IPS DF 6.9 (cell line): ENCODE measurements at places on chromosomes 11 and 22.
A peak's percentile ranks its signal among the peaks of the same experiment; 100 is the strongest.

DNA sequence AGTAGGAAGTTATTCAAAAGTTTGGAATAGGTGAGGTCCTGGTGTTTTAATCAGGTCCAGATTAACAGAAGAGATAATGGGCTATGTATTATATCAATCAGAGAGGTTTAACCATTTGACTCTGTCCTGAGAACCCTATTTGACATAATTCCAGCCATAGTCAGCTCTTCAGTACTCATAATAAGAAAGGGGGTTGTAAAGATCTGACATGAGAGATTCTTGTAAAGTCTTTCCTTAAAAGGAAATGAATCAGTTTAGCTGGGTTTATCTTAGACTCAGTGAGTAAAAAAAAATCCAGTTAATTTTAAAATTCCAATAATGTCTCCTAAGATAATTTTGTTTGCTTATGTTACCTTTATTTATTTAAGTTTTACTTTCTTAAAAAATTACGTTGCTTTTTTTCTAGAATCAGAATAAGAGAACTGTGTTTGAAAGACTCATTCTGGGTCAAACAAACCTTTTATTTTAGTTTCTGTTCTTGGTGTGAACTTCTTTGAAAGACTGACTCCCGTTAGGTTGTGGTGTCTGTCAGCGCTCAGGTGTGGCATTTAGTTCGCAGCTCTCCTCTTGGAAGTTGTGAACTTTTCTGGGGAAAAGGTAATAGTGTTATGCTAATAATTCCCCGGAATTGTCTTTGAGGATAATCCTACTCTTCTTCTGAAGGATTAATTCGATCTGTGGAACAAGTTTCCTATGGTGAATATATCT is 20.5 kb downstream of the NUCB2 start:
- H3K4me1 ChIP-seq, result no peaks in the 10 kb centered on the region
- no peak overlapping the region for H3K27ac ChIP-seq
- H3K27me3 ChIP-seq, result no peaks in the 10 kb centered on the region
- H3K4me3 ChIP-seq, result no peak overlapping the region
- no peak for DNase-seq

DNA sequence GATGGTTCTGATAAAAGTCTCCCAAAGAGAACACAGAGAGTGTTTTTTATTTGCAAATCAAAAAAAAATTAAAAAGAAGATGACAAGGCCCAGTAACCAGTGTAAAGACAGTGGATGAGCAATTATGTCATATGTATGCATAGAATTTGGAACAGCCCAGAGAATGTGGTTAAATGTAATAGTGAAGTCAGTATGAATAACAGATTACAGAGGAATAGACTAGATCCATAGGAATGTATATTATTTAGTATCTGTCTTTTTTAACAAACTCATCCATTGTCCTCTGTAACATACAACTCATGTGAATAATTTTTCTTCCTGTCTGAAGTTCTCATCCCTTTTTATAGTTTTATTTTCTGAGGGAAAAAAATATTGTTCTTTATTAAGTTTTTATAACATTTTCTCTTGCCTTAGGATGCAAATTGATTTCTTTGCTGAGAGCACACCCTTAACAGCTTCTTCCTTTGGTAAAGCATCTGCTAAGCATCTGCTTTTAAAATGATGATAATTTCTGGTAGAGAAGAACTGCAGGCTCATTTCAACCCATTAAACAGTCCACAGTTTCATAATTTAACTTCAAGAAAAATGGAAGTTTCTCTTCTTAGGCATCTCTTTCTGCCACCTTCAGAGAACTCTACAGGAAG is 266.5 kb upstream of the MTNR1B start:
- H3K4me3 ChIP-seq, result no peak overlapping the region
- peaks cover 2% of the 10 kb centered on the region; the same call in 1 of the 2 replicates for H3K36me3 ChIP-seq
- DNase-seq, result no peak
- no peak overlapping the region for H3K27ac ChIP-seq
- no peaks in the 10 kb centered on the region for H3K4me1 ChIP-seq

DNA sequence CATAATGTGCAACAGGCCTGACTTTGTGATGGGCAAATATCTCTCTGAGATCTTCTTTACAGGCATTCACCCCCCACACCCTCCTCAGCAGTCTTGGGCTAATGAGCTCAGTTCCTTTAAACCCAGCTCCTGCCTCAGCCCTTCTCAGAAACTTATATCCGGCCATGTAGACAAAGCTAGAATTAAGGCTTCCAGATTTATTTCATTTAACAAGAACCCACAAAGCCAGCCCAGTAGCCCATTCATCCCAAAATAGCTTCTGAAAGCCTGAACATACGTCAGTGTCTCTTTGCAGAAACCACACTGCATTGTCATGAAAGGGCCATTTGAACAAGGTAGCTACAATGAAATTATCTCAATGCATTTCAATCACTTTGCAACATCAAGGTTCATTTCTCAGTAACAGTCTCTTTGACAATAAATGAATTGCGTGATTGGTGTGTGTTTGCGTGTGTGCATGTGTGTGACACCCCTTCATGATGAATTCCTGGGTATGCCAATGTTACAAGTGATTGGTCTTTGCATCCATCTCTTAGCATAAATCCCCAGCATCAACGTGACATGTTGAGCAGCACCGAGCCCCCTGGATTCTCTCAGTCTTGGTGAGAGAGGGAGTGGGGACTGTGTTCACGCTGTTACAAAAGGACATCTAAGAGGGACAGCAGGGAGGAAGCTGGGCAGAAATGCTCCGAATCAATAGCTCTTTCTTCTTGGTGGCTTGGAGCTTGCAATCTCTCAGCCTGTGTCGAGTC is 299.6 kb downstream of the KIRREL3 start:
- no peak overlapping the region for H3K27ac ChIP-seq
- no peak for DNase-seq
- H3K4me1 ChIP-seq, result no peaks in the 10 kb centered on the region; the same call in 1 of the 2 replicates
- H3K36me3 ChIP-seq, result no peaks in the 10 kb centered on the region
- H3K4me3 ChIP-seq, result no peak overlapping the region
- H3K27me3 ChIP-seq, result no peaks in the 10 kb centered on the region

GRCh38 chr11:94845622-94846021 is 77.5 kb downstream of the AMOTL1 start:
- H3K4me1 ChIP-seq, result no peaks in the 10 kb centered on the region
- no peaks in the 10 kb centered on the region for H3K27me3 ChIP-seq
- no peak overlapping the region for H3K4me3 ChIP-seq
- H3K36me3 ChIP-seq, result no peaks in the 10 kb centered on the region
- DNase-seq, result no peak

GRCh38 chr11:68969386-68969785 is 11.4 kb downstream of the MRGPRD start:
- H3K4me3 ChIP-seq, result no peak overlapping the region
- H3K27ac ChIP-seq, result no peak overlapping the region
- H3K36me3 ChIP-seq, result no peaks in the 10 kb centered on the region
- H3K4me1 ChIP-seq, result no peaks in the 10 kb centered on the region

DNA sequence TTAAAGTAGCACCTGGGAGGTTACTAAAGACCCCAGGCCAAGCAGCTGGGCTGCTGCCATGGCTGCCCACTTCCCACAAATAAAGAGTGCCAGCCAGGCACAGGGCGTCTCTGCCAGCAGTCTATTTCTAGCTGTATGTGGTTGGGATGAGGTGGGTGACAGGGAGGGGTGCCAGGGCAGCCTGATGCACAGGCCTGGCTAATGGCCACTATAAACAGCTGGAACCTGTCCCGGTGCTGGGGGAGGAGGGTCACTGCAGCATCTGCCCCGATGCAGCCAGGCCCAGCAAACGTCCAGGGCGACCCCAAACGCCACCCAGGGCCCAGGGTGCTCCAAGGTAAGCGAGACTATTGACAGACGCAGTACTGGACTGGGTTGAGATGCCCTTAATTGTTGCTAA is 37.4 kb downstream of the SCUBE1 start:
- H3K36me3 ChIP-seq, result no peaks in the 10 kb centered on the region
- H3K4me1 ChIP-seq, result peaks cover 2% of the 10 kb centered on the region; the same call in 1 of the 2 replicates
- no peak for DNase-seq
- no peak overlapping the region for H3K4me3 ChIP-seq

GRCh38 chr11:66070604-66071380 is 720 bp downstream of the PACS1 start:
- no peaks in the 10 kb centered on the region for H3K4me1 ChIP-seq
- H3K27ac ChIP-seq, result no peak overlapping the region
- H3K27me3 ChIP-seq, result no peaks in the 10 kb centered on the region
- peak overlapping the region; percentile 81 for H3K4me3 ChIP-seq

- no peaks in the 10 kb centered on the region for H3K27me3 ChIP-seq
- no peaks in the 10 kb centered on the region for H3K4me1 ChIP-seq
- no peak for DNase-seq
- no peaks in the 10 kb centered on the region for H3K36me3 ChIP-seq
- H3K27ac ChIP-seq, result no peak overlapping the region
Measured at GRCh38 chr11:97451441-97451840, 1061.6 kb downstream of the JRKL start.

DNA sequence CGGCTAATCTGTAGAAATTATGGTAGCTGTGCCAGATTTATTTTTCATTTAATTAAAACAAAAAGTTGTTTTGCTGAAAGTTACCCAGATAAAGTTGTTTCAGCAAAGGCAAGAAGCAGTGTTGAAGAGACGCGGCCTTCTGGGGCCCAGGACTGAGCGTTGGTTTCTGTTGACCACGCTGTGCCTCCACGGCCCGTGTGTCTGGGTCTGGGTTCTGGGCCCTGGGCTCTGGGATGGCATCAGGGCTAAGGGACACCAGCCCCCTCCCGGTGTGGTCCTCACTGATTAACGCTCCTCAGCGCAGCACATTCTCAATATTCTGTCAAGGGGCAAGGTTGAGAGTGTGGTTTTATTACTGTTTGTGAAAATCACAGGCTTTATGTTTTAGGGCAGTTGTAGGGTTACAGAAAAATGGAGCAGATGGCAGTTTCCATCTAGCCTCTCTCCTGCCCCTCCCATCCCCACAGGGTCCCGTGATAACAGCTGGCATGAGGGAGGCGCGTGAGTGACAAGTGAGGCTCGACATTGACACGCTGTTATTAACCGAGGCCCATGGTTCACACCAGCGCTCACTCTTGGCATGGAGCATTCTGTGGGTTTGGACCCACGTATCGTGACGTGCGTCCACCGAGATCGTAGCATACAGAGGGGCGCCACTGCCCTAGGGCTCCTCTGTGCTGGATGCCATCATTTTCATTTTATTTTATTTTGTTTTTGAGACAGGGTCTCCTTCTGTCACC is 1231.4 kb downstream of the BRD1 start:
- no peak overlapping the region for H3K4me3 ChIP-seq
- no peak overlapping the region for H3K27ac ChIP-seq
- no peaks in the 10 kb centered on the region for H3K4me1 ChIP-seq
- H3K27me3 ChIP-seq, result no peaks in the 10 kb centered on the region

DNA sequence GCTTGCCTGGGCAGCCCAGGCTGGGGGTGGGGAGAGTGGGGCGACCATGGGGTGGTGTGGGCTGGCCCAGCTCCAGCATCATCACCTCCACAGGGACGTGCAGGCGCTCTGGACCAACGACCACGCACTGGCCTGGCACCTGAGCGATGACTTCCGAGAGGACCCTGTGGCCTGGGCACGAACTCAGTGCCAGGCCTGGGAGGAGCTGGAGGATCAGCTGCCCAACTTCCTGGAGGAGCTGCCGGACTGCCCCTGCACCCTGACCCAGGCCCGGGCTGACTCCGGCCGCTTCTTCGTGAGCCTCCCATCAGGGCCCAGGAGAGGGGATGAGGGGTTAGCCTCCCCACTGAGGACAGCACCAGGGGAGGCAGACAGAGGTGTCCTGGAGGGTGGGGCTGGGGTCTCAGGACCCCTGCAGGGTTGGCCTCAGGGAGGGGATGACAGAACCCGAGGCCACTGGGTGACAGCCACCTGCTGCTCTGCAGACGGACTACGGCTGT is 3.8 kb downstream of the SUSD2 start:
- DNase-seq, result no peak
- peaks cover 6% of the 10 kb centered on the region for H3K4me1 ChIP-seq
- H3K4me3 ChIP-seq, result no peak overlapping the region
- peaks cover 2% of the 10 kb centered on the region; the same call in 1 of the 2 replicates for H3K36me3 ChIP-seq
- H3K27me3 ChIP-seq, result no peaks in the 10 kb centered on the region

- H3K27me3 ChIP-seq, result no peaks in the 10 kb centered on the region
- H3K4me1 ChIP-seq, result peaks cover 29% of the 10 kb centered on the region
- H3K4me3 ChIP-seq, result no peak overlapping the region
- peak overlapping the region; percentile 50 for H3K27ac ChIP-seq
Measured at GRCh38 chr11:64764040-64764611, 4.4 kb upstream of the PYGM start.

GRCh38 chr22:17882727-17883126 is 108.5 kb upstream of the BID start:
- no peak for DNase-seq
- H3K27ac ChIP-seq, result no peak overlapping the region
- H3K27me3 ChIP-seq, result peaks cover 18% of the 10 kb centered on the region
- peaks cover 14% of the 10 kb centered on the region for H3K36me3 ChIP-seq

DNA sequence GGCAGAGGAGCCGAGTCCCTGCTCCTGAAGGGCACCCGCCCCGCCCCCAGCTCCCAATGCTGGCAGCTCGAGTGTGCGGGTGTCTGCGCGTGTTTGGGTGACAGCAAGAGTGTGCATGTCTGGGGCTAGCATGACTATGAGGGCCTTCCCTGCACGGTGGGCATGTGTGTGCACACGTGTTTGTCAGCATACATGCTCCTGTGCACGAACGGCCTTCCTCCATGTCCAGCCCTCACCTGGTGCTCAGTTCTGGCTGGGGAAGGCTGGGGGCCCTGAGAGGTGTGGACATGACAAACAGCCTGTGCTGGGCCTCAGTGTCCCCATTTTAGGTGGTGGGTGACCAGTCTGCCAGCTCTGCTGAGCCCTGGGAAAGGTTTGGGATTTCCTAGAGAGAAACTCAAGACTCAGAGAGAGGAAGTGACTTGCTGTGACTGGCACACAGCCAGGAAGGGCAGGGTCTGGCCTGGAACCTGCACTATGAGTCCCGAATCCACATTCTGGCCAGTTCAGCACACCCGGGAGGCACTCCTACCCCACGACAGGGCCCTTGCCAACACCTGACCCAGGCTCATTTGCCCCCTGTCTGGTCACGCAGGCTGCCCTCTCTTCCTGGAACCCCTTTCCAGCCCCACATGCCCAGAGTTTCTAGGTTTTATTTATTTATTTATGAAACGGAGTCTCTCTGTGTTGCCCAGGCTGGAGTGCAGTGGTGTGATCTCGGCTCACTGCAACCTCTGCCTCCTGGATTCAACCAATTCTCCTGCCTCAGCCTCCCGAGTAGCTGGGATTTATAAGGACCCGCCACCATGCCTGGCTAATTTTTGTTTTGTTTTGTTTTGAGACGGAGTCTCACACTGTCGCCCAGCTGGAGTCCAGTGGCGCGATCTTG is 3.3 kb upstream of the SHISA8 start:
- H3K4me1 ChIP-seq, result peaks cover 6% of the 10 kb centered on the region; the same call in 1 of the 2 replicates
- peaks cover 37% of the 10 kb centered on the region for H3K27me3 ChIP-seq
- H3K27ac ChIP-seq, result no peak overlapping the region
- DNase-seq, result no peak
- no peak overlapping the region for H3K4me3 ChIP-seq
